ENCODE measurements at places on chromosomes 11 and 22.

DNA sequence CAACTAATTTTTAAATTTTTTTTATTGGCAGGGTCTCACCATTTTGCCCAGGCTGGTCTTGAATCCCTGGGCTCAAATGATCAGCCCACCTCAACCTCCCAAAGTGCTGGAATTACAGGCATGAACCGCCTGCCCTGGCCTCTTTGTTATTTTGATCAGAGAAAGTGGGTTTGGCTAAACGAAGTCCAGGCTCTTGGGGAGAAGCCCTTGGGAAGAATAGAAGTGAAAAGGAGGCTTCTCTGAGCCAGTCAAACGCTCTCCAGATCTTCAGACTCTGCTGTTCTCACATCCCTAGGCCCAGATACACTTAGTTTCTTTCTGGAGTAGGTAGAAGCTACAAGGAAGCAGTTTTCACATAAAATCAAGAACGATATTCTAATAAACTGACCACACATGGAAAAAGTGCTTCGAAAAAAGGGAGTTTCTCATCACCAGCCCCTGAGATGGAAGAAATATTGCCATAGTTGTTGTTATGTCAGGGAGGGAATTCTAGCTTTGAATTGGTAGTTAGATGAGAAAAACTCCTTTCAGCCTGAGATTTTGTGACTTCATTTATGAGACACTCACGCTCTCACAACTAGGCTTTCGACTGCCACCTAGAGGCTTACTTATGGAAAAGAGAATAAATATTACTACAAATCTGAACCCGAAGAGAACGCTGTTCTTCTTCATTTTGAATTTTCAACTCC lies 41.7 kb upstream of the AQP11 start:
- DNase-seq: peak; percentile 29

DNA sequence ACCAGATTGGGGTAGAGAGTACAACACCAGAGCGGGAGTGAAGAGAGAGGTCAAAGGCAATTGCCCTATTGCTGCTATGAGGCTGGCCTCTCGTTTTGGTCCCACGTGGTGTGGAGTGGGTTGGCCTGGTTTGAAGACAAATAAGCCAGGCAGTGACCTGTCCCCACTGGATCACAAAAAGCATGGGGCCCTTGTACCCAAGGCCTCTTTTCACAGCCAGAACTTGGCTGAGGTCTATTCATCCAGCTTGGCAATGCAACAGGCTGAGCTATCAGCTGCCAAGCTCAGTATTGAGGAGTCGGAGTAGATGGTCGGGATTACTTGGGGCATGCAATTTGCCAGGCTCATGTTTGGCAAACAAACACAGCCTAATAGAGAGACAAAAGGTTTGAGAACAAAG lies 19.2 kb upstream of the GALNT18 start:
- DNase-seq: no peak

GRCh38 chr11:3216027-3216525 lies 2.5 kb downstream of the MRGPRG start:
- no peak for DNase-seq

GRCh38 chr11:61543606-61544306 lies 35.2 kb downstream of the LRRC10B start:
- DNase-seq: no peak

DNA sequence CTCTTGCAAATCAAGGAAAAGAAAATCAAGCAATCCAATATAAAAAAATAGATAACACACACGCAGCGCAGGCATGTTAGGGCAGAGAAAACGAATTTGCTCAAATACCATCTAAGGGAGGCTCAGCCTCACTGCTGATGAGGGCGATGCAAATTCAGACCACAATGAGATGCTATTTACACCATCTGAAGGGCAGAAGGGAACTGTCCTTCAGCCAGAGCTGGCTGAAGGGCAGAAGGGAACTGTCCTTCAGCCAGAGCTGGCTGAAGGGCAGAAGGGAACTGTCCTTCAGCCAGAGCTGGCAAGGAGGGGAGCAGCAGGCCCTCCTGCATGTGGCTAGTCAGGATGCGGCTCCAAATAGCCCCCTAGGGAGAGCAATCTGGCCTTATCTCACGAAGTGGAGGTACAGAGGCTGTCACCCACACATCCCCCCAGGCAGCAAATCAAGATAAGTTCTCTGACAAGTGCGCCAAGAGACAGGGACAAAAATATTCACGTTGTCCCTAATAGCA lies 7.6 kb upstream of the SLC39A13 start:
- no peak for DNase-seq

GRCh38 chr22:26079009-26079408 lies 90.3 kb upstream of the SEZ6L start:
- no peak for DNase-seq

Measured in central memory CD4-positive, alpha-beta T cell (primary cell).